ENCODE measurements at places on chromosomes 7 and 10.

DNA sequence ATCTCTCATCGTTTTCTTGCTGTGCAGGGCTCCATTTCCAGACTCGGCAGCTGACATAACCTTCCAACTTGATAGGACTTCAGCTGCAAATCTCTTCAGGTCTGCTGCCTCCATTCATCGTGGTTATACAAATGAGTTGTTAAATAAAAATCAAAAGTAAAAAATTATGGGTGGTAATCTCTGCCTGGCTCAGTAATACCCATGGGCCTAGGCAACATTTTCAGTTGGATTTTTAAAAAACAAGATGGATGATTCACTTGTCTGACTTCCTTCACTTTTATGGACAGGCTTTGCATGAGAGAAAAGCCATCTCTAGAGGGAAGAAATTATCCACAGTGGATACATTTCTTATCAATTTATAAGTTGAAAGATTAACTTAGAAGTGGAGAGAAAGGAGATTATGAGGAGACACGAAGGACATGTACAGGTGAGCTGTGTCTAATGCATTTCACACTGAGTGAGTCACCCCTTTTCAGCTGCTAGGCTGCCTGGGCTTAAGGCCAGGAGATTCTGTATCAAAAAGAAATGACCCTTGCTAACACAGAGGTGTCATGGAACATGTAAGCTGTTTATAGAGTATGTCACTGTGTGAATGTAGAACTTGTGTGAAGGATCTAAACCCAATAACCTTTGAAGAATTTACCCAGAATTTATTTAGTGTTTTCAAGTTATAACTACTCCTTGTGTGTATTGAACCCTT is 495.1 kb downstream of the AUTS2 start:
- DNase-seq, result no peak

- no peak for DNase-seq
Measured at GRCh38 chr10:62796896-62797295, 7.6 kb upstream of the ADO start.

DNA sequence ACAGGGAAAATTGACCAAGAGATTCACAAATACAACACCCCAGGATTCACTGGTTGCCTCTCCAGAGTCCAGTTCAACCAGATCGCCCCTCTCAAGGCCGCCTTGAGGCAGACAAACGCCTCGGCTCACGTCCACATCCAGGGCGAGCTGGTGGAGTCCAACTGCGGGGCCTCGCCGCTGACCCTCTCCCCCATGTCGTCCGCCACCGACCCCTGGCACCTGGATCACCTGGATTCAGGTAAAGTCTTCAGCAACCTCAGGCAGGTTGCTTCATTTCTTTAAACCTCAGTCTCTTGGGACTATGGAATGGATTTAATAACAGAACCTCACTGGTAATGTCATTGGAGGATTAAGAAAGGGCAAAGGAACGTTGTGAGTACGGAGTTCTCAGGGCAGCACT is 206.9 kb upstream of the C7orf33 start:
- DNase-seq, result no peak

DNA sequence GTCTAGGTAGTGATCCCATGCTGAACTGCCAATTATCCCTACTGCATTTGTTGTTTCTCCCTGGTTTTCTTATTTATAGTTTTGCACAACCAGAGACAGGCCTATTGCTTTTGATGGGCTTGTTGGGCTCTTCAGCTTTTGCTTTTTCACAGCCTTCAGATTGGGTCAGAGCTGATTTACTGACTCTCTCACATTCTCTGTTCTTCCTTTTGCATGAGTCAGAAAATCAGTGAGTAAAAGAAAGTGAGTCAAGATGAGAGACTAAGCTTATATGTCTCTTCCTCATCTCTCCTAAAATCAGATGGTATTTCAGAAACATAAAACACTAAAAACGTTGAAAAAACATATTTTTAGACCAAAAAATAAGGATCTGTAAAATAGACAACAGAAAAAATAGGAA is 1135.4 kb downstream of the XPNPEP1 start:
- no peak for DNase-seq

DNA sequence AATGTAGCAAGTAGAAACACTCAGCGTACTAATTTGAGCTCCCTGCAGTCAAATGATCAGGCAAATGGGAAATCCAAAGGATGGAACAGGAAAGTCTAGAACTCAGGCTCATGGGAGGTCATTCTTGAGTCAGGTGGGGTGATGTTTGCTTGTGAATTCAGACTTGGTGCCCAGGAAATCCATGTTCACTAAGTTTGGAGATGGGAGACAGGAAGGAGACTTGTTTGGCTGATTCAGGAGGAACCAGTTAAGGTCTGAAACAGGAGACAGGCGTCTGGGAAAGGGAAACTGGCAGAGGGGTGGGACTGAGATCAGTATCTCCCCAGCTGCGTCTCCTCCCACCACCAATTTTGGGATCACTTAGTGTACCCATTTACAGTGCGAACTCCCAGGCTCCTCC is 38.4 kb upstream of the ZNF438 start:
- DNase-seq, result no peak

DNA sequence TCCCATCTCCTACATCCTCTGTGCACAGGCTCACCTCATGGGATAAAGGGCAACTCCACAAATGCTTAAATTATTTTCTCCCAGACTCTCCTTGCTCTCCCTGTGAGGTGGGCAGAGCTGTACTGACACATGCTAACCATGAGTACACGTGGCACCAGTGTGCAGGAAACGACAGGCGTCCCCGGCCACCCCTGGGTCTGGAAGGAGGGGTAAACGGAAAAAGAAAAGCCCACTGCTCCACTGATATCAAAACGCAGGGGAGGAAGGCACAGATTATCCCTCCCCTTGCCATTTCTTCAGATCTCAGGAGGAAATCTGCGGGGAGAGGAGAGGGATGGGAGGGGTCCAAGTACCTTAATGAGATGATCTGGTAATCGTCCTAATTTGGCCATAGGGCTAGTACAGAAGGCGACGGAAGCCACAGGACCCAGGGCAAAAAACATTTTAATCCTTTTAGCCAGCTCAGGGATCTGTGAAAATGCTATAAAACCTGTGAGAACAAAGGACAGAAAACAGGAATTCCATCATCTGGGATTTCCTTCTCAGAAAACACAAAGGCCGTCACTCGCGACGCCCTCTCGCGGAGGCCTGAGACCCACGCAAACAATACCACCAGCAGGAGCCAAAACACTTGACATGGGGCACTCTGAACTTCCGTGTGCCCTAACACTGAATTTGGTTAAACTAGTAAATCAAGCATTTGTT is 17.8 kb upstream of the CH25H start:
- DNase-seq, result no peak

- no peak for DNase-seq
Measured at GRCh38 chr7:20458521-20458920, 127.8 kb downstream of the ITGB8 start.

- DNase-seq, result no peak
Measured at GRCh38 chr7:101868191-101868950, 50.9 kb downstream of the CUX1 start.

Data from HuH-7.5 (cell line).